ENCODE measurements at places on chromosomes 13 and 19.

- DNase-seq: no peak
Measured at GRCh38 chr19:7149956-7150705, 80.6 kb downstream of the ZNF557 start.

- no peak for DNase-seq
Measured at GRCh38 chr13:57629821-57630235, 1.7 kb upstream of the PCDH17 start.

DNA sequence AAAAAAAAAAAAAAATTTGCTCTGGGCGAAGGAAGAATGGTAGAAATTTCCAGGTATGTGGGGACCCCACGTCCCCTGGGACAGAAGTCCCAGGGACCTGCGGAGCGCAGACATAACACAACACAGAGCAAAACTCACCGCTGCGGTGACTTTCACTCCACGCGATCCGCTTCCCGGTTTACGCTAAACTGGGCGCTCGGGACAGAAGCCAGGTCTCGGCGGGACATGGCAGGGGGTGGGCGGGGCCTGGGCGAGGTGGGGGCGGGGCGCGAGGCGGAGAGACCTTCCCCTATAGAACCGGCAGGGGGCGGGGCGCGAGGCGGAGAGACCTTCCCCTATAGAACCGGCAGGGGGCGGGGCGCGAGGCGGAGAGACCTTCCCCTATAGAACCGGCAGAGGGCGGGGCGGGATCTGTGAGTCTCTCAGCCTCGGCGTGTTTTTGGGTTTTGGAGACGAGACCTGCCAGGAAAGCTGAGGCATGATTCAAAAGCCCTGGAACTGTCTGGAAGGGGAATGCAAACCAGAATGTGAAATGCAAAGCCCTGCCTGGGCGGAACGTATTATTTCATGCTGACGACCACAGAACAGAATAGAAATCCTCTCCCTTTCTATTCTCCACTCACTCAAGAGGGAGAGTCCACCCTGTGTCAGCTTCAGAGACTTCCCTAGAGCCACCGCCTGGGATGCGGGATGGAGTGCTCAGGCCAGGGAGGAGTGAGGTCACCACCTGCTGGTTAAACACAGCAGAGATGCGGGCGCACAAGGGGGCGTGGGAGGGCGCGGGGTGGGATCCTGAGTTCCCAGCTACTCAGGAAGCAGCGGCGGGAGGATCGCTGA, 20.2 kb upstream of the ERVV-1 start:
- peak; percentile 80 for DNase-seq

DNA sequence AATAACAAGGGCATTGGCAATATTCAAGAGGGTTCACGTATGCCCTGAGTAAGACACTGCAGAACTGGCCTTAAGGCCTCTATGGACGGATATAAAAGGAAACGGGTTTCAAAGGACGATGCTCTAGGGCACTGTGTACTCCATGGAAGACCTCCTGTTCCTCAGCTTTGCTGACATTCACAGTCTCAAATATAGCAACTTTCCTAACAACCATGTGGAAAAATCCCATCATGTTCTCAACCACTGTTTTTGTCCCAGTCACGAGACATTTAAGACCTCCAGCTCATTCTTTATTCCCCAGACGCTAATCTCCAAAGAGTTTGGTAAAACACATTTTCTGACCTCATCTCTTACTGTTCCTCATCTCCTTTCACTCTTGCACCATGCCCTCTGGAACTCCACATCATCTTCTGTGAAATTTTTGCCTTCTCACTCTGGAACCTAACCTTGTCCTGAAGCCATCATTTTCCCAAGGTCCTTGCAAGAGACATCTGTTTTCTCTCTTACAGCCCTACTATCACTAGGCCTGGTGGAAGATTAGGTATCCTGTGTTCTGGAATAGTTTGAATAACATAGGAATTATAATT, 37.6 kb downstream of the SPRY2 start:
- no peak for DNase-seq

DNA sequence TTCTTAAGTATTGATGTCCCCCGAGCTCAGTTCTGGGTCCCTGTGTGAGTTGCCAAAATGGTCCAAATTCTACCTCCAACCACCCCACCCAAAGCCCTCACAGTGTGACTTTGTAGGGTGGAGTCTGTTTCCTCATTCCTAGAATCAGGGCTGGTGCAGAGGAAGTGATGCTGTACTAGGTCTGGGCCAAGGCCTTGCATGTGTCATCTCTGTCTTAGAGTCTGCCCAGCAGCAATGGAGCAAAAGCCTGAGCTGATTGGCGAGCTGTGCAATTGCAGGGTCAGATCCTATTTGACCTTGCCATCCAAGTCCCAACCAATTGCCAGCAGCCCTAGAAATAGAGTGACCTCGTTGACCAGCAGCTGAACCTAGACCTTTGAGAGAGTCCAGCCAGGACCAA, 97.0 kb upstream of the ANKRD10 start:
- no peak for DNase-seq

GRCh38 chr19:3695986-3696659, 4.1 kb downstream of the PIP5K1C start:
- no peak for DNase-seq

Measured in stimulated activated CD4-positive, alpha-beta T cell treated with anti-CD3 and anti-CD28 coated beads, Interleukin-4, amount 100 ng/mL, for 4 hours (primary cell).